ENCODE measurements at places on chromosomes 3 and 15.

GRCh38 chr3:123586968-123587367, 2.1 kb upstream of the HACD2 start:
- no peak for DNase-seq

GRCh38 chr3:103048068-103048722, 613.4 kb downstream of the ZPLD1 start:
- no peak for DNase-seq

- DNase-seq = no peak
These were observed 44.0 kb downstream of the PSMD6 start for GRCh38 chr3:63979093-63979885.

GRCh38 chr3:72049300-72049699, 264.4 kb upstream of the PROK2 start:
- DNase-seq = no peak

- DNase-seq = no peak
These were observed 38.4 kb downstream of the RBMS3 start for GRCh38 chr3:29319262-29319661.

DNA sequence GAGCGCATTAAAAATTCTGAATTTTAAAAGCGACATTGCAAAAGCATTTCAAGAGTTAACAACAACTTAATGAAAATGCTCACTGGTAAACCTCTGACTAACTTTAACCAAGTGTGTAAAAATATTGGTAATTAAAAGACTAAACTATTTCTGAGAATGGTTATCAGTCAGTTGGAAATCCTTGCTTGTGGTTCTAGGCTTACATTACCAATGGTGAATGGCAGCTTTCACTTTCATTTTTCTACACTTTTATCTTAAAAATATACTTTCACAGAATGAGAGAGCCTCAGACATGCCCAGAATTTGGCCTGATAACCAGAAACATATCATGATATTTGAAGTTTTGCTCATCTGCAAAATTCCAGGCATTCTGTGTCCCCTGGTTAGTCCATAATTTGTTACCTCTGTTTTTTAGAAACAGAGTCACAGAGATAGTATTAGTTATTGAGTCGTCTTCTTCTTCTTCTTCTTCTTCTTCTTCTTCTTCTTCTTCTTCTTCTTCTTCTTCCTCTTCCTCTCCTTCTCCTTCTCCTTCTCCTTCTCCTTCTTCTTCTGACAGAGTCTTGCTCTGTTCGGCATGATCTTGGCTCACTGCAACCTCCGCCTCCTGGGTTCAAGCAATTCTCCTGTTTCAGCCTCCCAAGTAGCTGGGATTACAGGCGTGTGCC, 5.5 kb upstream of the RNF111 start:
- DNase-seq = no peak

Data from activated naive CD8-positive, alpha-beta T cell treated with anti-CD3 and anti-CD28 coated beads, Interleukin-2, amount 10 ng/mL, durations not matched to agents 7 days and 5 days (primary cell).